ENCODE measurements at places on chromosomes 16 and 17.

- DNase-seq = peak; percentile 81
Observed at GRCh38 chr16:30896261-30896888, at the start of gene CTF1. Gene CTF1, plus strand, starts transcription at chr16:30896614. Its CDS starts 30 bp downstream, at chr16:30896644.

GRCh38 chr16:83023640-83024039 lies 396.9 kb downstream of the CDH13 start:
- DNase-seq = no peak

DNA sequence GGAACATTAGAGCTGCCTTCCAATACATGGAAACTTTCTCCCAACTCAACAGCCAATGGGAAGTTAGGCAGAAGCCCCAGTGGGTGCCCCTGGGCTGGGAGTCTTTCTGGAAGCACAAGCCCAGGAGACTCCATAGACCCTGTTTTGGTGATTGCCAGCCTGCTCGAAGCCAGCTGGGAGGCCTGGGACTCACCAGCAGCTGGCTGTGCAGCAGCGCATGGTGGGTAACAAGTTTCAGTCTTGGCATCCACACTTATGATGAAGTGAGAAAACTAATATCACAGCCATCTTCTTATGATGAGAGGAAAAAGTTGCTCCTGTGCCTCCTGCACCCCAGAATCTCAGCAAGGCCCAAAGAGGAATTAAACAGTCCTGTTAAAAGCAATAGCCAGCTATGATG lies 522.5 kb upstream of the CDH5 start:
- DNase-seq = no peak

DNA sequence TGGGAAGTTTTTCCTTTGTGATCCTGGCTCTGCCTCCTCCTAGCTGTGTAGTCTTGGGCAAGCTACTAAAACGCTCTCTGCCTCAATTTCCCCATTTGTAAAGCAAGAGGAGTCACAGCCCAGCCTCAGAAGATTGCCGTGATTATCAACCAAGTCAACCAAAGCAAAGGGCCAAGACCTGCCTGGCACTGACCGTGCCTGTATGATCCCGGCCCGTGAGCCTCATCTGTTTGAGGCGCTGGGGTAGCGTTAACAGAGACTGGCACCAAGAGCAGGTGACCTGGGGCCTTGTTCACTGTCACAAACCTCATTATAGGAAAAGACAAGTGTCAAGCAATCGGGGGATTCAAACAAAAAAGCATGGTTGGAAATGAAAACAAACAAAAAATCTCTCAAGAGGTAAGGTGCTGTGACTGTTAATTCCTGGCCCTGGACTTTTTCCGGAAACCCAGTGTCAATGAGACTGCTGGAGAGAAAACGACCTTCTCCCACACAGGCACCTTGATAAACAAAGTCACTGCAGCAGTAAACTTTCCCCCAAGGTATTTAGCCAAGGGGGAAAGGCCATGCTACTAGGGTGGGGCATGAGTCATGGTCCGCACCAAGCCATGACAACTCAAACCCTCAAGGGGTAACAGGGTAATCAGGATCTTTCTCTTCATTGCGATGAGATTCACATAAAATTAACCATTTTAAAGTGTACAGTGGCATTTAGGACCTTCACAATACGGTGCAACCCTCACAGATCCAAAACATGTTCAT lies 5.4 kb downstream of the MEAK7 start:
- peak; percentile 34 for DNase-seq

DNA sequence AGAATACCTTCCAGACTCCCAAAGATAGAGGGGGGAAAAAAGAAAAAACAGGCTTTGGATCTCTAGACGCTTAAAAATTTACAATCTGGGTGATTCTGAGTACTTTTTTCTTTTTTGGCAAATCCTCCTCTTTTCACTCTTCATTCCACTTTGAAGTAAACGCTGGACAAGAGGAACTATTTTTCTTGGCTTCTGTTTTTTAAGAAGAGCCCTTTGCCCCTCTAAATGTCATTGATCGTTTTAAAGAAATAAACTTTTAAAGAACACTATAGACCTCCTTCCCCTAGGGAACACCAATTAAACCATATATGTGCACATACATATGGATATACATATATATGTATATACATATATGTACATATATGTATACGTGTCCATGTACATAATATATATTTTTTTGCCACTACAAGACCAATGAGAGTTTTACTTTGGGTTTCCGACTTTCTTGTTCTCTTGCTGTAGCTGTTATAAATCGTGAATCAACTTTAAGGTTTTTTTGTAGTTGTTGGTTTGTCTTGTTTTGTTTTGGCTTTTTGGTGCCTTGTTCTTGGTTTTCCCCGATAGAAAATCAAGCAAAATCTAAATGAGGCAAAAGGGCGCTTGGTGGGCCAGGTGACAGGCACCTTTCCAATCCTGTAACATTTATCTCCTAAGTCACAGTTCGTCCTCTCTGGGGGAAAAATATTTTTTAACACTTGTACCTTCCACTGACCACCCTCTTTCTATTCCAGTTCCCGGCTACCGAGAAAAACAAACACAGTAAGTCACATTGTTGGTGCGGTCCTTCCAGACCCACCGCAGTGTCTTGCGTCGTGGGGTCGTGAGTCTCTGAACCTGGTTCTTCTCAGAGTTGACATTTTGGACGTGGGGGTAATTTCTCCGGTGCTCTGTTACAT lies 4.4 kb downstream of the FOXF1 start:
- DNase-seq = no peak

- no peak for DNase-seq
Observed at GRCh38 chr17:47720754-47721533, 12.1 kb upstream of the TBX21 start.

GRCh38 chr16:69906838-69907401 lies 44.2 kb upstream of the CLEC18A start:
- no peak for DNase-seq

- no peak for DNase-seq
Observed at GRCh38 chr17:13158494-13159240, 140.8 kb upstream of the ELAC2 start.

Data from RWPE1 (cell line).